DMS153 (cell line): ENCODE measurements at places on chromosomes 13 and 19.

GRCh38 chr13:80374444-80374843, 33.5 kb upstream of the SPRY2 start:
- no peak for DNase-seq

DNA sequence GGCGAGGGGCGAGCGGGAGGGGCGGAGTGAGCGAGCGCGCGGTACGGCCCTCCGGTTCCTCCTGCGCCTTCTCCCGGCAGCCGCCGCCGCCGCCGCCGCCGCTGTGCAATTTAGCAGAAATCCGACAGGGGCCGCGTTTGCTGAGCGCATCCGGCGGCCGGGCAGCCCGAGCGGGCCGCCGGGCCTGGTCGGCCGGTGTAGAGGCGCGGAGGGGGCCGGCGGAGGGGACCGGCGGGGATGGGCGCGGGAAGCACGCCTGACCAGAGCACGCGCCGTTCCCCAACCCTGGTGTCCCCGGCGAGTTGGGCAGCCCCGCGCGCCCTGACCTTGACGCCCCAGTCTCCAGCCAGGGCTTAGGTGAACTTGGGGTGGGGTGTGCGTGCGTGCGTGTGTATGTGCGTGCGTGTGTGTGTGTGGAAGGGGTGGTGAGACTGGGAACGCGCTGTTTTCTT, 144.5 kb upstream of the ZNF536 start:
- peak; percentile 2 for DNase-seq

GRCh38 chr13:87123987-87124784, 547.0 kb upstream of the SLITRK5 start:
- peak; percentile 1 for DNase-seq

GRCh38 chr13:90070837-90071525, 1276.5 kb upstream of the MIR17HG start:
- DNase-seq: no peak

DNA sequence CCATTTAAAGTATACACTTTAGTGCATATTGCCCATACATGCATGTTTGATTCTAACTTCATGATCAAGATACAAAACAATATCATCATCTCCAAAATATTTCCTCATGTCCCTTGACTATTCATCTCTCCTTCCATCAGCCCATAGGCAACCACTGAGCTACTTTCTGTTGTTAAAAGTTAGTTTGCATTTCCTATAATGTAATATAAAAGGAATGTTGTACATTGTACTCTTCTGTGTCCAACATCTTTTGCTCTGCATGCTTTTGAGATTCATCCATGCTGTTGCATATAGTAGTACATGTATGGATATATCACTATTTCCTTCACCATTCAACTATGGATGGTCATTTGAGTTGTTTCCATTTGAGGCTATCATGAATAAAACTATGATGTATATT, 74.7 kb downstream of the ITGBL1 start:
- no peak for DNase-seq

DNA sequence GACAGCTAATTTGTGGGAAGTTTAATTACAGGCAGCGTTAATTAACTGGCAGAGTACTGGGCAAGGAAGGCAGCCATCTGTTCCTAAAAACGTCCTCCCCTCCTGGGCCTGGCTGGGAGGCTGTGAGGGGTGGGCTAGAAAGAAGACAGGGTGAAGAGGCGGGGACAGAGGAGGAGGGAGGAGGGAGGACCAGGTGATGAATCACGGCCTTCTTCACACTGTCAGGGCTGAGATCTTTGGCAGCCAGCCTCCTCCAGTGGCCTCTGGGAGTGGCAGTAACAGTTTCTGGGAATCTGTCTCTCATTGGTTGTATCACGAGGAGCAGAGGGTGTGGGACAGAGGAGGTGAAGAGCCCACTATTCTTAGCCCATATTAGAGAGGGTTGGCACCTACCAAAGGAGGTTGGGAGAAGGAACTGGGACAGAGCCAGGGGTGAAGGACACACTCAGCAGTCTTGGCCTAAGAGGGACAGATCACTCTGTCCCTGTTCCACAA, 9.6 kb upstream of the ZNRF4 start:
- DNase-seq: no peak

- no peak for DNase-seq
Measured at GRCh38 chr19:28257396-28257795, 955.6 kb downstream of the UQCRFS1 start.

DNA sequence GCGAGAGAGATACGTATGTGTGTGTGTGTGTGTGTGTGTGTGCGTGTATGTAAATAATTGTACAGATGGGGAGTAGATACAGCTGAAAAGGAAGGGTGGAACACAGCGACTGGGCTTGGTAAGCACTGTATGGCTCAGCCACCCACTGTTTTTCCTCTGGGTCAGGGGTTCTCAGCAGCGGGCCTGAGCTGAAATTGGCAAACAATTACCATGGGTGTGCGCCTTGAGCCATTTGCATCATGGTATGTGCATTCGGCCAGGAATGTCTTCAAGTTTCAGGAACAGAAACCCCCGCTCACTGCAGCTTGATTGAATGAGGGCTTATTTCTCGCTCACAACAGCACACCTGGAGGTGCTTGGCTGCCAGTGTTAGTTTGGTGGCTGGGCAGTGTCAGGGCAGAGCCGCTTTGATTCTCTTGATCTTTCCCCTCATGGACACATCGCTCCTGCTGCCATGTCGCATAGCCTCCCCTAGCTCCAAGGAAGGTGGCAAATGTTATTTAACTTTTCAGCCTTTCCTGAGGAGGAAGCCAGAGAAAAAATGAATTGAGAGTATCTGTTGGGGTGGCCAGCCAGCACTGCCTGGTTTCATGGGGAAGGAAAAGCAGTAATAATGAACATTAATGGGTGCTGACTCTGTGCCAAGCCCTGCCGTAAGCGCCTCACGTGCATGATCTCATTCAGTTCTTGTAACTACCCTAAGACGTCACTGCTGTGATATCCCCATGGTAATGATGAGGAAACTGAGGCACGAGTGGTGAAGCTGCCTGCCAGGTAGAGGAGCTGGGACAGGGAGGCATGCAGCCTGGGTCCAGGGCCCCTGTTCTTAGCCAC, 126.9 kb downstream of the SIPA1L3 start:
- DNase-seq: no peak

DNA sequence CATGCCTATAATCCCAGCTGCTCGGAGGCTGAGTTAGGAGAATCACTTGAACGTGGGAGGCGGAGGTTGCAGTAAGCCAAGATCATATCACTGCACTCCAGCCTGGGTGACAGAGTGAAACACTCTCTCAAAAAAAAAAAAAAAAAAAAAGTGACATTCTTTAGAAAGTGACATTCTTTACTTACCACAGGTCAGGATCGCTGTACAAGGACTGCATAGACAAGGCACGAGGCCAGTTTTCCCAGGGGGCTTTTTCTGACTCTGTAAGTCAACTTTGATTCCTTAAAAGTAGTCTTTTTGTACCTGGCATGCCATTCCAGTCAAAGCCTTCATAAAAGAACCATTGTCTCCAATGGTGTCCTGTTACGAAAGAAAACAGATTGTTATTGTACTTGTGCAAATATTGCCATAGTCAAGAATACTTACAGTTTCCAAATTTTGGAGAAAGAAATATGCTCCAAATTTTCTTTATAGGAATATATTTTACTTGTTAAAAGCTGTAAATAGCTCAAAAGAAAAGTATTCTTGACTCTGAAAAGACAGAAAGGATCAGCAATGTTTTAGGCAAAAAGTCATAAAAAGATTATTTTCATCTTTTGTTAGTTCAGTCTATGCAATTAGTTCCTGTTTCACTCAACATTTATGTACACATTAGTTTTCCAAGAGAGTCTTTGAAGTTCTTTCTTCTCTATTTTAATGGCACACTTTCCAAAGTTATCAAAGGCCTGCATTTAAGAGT, 39.3 kb downstream of the CEACAM1 start:
- DNase-seq: no peak

GRCh38 chr19:54448040-54448773, 792 bp upstream of the LENG8 start:
- no peak for DNase-seq

DNA sequence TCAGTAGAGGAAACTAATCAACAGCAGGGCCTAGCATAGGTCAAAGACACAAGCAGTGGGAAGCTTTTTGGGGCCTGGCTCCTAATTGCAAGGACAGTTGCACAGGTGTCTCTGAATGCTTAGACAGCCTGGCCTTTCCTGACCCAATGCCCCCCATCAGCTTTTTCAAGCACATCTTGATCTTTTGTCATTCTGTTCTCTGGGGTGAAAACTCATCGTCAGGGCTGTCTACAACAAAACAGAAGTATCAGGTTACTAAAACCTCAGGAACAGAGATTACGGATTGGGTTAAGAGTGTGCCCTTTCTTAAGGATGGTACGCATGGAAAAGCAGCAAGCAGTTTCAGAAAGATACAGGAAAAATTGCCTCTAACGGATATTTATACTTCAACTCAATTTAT, 8.3 kb upstream of the ZNF254 start:
- DNase-seq: no peak
